ENCODE measurements at places on chromosomes 1 and 21. TPM values are rescaled to one million over a fixed set of nuclear protein-coding genes. Genes with fewer than 3 reads are reported as not detected.

DNA sequence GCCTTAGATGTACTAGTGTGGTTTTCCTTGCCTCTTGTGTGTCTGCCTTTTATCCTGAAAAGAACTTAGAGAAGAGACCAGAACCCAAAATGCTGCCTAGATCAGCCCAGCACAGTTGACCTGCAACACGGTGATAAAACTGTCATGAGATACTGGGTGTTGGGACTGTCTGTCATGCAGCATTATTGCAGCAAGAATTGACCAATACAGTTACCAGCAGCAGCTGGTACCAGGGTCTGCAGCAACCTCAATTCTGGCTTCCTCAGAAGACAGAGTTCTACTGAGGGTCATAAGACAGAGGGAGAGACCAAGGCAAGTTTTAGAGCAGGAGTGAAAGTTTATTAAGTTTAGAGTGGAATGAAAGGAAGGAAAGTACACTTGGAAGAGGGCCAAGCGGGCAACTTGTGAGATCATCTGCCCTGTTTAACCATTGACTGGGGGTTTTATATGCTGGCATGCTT lies 182.0 kb downstream of the DYRK1A start:
- DNase-seq = no peak

DNA sequence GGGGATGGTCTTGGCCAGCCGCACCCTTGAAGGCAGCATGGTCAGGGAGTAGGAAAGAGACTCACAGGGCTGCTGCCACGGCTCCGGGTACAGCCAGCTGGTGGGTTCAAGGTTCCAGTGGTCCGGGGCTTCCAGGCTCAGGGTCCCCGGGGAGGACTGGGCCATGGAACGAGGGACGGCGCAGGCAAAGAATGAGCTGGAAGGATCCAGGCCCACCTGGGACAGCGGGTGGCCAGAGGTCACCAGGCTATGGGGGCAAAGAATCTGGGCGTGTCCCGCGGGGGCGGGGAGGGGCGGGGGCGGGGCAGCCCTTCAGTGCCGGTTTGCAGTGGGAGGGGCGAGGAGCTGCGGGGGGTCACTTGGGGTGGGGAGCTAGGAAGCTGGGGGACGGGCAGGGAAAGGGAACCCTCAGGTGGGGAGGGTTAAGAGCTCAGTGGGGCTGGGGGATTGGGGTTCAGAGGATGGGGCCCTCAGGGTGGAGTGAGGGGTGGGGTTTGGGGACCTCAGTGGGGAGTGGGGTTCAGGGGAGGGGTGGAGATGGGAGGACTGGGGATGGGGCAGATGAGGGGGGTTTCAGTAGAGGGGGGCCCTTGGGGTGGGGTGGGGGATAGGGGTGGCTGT lies at the start of gene DNMT3L:
Gene DNMT3L (minus strand): TSS at position 223 of the 621 bp plus-strand sequence. CDS start 638 bp downstream, outside the sequence.
- no peak for DNase-seq

DNA sequence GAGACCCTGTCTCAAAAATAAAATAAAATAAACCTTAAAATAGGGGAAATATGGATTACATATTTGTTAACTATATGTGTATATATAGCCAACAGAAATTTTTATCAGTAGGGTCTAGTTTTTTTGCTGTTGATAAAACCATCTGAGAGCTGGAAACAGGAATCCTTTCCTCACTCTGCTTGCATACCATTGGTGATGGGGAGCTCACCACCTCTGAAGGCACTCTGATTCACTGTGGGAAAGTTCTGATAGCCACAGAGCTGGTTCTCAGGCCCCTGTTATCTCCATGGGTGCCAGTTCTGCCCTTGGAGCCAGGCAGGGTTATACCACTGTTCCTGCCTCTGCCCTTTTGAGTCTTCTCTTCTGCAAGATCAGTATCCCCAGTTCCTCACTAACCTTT lies 17.8 kb upstream of the ZC3H12A start:
- no peak for DNase-seq

The LHX8 gene
- not detected for polyA plus RNA-seq

The FASLG gene
- not detected for polyA plus RNA-seq

The CRNN gene
- not detected for polyA plus RNA-seq

The MSH4 gene
- polyA plus RNA-seq = not detected

Data from kidney (tissue), 22 donors.